Hippocampal formation (tissue), 2 donors: ENCODE measurements at places on chromosomes 1 and 21.

GRCh38 chr21:39258207-39258606 lies 55.2 kb downstream of the BRWD1 start:
- no peak for DNase-seq

- no peak for DNase-seq
Measured at GRCh38 chr1:93033029-93033428, 46.1 kb upstream of the MTF2 start.

- DNase-seq = no peak
Measured at GRCh38 chr1:93219443-93219842, 38.9 kb downstream of the CCDC18 start.

- DNase-seq = peak; percentile 24
Measured at GRCh38 chr1:160108888-160109662, 6.5 kb upstream of the ATP1A2 start.

DNA sequence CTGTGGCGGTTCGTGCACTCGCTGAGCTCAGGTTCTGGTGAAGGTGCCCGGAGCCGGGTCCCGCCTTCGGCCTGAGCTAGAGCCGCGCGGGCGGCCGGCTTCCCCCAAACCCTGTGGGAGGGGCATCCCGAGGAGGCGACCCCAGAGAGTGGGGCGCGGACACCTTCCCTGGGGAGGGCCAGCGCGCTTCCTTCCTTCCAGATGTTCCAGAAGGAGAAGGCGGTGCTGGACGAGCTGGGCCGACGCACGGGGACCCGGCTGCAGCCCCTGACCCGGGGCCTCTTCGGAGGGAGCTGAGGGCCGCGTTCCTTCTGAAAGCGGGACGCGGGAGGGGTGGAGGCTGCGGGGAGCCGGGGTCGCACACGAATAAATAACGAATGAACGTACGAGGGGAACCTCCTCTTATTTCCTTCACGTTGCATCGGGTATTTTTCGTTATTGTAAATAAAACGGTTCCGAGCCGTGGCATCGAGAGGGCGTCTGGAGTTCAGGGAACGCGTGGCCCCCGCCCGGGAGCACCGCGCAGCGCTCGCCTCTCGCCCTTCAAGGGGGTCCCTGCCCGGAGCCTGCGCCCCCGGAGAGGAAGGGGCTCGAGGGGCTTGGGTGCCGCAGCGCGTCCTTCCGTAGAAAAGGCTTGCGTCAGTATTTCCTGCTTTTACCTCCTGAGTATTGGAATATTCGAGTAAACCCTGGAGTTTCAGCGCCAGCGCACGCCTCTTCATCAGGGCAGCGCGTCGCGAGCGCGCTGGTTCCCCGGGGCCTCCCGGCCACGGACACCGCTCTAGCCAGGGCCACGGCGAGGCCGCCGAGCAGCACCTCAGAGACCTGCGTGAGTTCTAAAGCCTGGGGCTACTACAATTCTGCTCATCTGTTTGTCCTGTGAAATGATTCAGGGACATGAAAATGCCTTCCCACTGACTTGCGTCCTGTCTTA lies 11.5 kb downstream of the YBEY start:
- DNase-seq = no peak

DNA sequence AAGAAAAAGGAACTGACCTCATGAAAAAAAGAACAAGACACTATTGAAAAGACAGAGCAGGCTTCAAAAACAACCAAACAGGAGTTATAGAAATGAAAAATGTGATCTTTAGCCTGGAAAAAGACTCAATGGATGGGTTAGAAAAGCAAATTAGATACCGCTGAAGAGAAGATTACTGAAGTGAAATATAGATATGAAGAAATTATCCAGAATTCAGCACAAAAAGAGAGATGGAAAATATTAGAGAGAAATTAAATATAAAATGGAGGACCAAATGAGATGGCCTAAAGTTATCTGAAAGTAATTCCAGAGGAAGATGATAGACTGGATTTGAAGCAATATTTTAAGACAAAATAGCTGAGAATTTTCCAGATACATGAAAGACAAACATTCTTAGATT lies 63.0 kb downstream of the SLC37A1 start:
- no peak for DNase-seq

DNA sequence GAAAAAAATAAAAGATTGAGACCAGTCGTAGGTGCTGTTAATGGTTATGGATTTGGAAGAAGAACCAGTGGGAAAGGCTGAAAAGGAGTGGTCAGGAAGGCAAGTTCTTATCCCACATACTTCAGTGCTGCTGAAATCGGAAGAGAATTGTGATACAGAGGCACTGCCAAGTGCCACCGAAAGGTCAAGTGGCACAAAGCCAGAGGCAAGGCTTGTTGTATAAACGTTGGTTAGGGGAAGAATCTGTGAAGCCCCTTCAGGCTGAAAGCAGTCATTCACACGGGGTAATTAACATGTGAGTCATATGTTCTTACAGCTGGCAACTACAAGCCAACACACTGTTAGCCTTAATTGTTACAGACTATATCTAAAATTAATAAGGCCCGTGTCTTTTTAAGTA lies 48.8 kb downstream of the ZBTB40 start:
- no peak for DNase-seq

- no peak for DNase-seq
Measured at GRCh38 chr21:37797403-37797802, 118.9 kb downstream of the KCNJ6 start.

DNA sequence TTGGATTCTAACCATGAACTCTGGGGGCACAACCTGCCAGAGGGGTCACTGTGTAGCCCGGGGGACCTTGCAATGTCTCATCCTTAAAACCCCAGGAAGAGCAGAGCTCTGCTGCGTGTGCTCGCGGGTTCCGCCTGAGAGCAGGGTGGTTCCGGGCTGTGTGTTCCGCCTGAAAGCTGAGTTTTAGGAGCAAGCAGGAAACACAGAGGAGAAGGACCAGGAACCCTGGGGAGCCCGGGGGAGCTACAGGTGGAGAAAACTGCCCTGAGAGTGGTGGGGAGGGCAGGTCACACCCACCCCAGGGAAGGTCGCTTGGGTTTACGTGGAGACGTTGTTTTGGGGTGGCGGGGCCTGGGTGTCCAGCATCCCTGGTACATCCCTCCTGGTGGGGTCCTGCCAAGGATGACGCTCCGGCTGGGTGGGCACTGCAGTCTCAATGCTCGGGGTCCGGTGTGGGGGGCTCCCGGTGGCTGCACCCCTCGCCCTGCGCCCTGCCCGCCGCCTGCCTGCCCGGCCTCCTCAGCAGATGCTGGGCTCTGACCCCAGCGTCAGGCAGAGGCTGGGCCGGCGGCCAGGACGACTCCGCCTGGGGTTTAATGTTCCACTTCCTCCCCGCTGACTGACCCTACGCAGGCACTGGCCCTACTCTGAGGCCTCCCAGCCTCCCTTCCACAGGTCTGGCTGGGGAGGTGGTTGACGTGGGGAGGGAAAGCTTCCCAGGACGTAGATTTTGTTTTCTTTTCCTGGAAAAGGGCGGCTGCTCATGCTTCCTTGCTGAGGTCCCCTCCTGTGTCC lies 17.3 kb upstream of the C1orf159 start:
- no peak for DNase-seq
